ENCODE measurements at places on chromosomes 5 and 9. TPM values are rescaled to one million over a fixed set of nuclear protein-coding genes. Genes with fewer than 3 reads are reported as not detected.

DNA sequence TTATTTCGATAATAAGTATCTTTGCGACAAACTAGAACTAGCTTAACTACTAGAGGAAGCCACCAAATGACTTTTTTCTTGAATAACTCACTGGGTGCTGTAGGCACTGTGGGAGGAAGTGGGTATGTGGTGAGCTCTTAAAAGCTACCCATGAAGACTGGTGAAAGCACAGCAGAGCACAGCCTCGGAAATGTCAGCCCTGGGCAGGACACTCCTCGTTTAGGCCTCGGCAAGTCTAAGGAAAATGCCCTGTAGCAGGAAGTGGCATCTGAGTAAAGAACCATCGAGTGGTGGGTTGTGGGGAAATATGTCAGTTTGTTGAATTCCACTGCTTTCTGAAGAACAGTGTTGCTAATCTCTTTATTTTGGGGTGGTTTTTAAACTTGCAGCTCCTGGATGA, 44.0 kb upstream of the NCS1 start:
- no peak for DNase-seq

The HARS1 gene
- total RNA-seq, result 62.8 TPM

The C8G gene
- total RNA-seq, result not detected

GRCh38 chr9:78930281-78930680, 633.4 kb downstream of the PSAT1 start:
- DNase-seq, result no peak

The PARP8 gene
- 14.4 TPM for total RNA-seq

The NRG2 gene
- 0.66 TPM for total RNA-seq

The CCDC171 gene
- total RNA-seq, result 1.2 TPM

- DNase-seq, result no peak
These were observed 176.3 kb downstream of the GDNF start for GRCh38 chr5:37663538-37663937.

Data from esophagus squamous epithelium (tissue), 5 donors.